ENCODE measurements at places on chromosomes 3 and 15. TPM values are rescaled to one million over a fixed set of nuclear protein-coding genes. Genes with fewer than 3 reads are reported as not detected.

AGBL1 gene
- total RNA-seq = not detected

MFGE8 gene
- total RNA-seq = 9.7 TPM

DNA sequence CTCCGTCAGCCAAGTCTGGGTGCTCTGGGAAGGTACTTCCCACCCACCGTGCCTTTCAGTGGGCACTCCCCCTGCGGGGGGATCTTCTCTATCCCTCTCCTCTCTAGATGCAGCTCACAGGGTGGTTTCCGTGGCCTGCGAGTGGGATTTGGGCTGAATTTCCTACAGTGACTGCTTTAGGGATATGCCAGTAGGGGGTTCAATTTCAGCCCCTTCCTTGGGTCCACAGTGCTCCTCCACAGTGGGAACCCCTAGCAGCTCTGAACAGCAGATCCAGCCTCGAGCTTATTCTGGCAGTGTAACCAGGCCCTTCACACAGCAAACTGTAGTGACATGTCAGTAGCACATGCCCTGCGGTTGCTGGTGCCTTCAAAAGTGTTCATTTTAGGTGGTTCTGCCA lies 155.7 kb downstream of the CHDH start:
- DNase-seq = no peak

DNA sequence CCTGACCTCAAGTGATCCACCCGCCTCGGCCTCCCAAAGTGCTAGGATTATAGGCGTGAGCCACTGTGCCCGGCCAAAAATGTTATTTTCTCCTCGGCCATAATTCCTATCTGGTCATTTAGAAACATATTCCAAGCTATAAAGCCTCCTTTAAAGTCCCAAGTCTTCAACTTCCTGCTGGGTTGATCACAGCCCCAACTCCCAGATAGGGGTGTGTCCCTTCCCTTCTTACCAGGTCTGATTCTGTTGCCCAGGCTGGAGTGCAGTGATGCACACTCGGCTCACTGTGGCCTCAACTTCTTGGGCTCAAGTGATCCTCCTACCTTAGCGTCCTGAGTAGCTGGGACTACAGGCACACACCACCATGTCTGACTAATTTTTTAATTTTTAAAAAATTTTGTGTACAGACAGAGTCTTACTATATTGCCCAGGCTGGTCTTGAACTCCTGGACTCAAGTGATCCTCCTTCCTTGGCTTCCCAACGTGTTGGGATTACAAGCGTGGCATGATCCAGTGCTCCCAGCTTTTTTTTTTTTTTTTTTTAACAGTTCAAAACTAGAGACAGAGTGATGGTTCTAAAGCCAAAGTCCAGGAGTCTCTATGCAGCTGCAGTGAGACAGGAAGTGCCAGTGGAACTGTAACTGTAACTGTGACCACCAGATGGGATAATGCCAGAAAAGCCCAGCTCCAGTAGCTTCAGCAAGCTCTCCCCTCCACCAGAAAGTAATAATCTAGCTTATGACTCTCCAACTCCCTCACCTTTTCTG lies 8.2 kb upstream of the PRKAR2A start:
- DNase-seq = no peak

FOXB1 gene
- not detected for total RNA-seq

GRCh38 chr3:43859766-43860165 lies 169.0 kb downstream of the ABHD5 start:
- no peak for DNase-seq

GRCh38 chr15:81947548-81947947 lies 98.3 kb downstream of the MEX3B start:
- no peak for DNase-seq

INKA1 gene
- total RNA-seq = 0.78 TPM

DNA sequence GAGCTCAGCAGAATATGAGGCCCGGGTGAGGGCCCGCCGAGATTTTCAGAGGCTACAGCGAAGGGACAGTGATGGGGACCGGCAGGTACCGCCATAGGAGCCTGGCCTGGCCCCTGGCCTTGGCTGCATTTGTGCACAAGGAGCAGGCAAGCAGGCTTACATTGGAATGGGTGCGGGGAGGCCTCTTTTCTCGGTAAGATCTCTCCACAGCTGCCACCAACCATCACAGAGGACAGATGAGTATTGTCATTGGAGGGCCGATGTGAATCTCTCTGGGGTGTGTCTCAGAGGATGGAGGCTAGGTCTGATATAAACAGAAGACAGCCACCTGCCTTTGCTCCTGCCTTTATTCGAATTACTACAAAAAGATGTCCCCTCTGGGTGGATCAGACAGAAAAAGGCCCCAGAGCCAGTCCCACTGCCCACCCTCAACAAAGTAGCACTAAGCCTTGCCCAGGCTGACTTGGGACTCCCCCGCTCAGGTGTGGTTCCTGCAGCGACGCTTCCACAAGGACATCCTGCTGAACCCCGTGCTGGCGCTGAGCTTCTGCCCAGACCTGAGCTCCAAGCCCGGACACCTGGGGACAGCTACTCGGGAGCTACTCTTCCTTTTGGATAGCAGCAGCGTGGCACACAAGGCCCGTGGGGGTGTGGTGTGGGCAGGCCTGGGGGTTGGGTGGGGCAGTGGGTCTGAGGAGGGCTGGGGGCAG lies 5.4 kb downstream of the VWA5B2 start:
- no peak for DNase-seq

GRCh38 chr15:56243163-56244037 lies at the start of gene RFX7:
RFX7 (minus strand) TSS chr15:56243879; CDS start chr15:56243285, 594 bp downstream.
- peak; percentile 83 for DNase-seq

- no peak for DNase-seq
Observed at GRCh38 chr15:86493884-86494283, 414.2 kb downstream of the AGBL1 start.

DNA sequence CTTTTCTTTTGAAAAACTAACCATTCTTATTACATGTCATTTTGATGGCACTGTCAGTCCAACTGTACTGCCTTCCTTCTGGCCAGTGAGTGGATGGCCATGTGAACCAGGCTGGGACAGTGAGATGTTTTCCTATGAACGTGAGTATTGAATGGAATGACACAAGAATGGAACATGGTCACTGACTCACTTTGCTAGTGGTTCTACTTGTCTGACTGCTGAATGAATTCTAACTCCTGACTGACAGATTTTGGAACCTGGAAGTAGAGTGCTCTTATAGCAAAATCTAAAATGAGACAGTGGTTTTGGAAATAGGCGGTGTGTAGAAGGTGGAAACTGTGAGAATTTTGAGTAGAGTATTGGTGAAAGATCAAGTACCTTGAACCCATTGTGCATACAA lies 606.9 kb upstream of the KCNMB2 start:
- no peak for DNase-seq

AHSG gene
- 1,091 TPM for total RNA-seq

OIP5 gene
- 0.82 TPM for total RNA-seq

GRCh38 chr3:65439641-65440284 lies 599.0 kb downstream of the MAGI1 start:
- DNase-seq = peak; percentile 57

GRCh38 chr3:15513116-15513515 lies 8.4 kb downstream of the COLQ start:
- DNase-seq = no peak

ZNF660 gene
- 0.64 TPM for total RNA-seq

TMEM40 gene
- not detected for total RNA-seq

C3orf22 gene
- total RNA-seq = not detected

- no peak for DNase-seq
Observed at GRCh38 chr15:85128621-85129020, 147.0 kb downstream of the PDE8A start.

CP gene
- 1,411 TPM for total RNA-seq

DNA sequence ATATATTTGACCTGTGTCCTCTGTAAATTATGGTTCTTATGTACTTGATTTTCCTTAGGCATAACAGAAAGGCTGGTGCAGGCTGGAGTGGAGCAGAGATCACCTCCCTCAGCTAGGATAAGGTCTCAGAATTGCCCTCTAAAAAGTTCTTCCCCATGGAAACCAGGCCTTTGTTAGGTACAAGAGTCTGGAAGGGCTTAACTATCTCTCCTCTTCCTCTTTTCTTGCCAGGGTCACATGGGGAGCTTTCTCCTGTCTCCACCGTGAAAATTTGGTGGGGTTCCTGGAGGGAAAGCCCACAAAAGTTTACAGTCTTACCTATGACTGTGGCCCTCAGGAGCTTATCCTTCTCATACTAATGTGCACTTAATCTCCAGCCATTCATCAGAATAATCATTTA lies 633.2 kb downstream of the MCTP2 start:
- no peak for DNase-seq

DNA sequence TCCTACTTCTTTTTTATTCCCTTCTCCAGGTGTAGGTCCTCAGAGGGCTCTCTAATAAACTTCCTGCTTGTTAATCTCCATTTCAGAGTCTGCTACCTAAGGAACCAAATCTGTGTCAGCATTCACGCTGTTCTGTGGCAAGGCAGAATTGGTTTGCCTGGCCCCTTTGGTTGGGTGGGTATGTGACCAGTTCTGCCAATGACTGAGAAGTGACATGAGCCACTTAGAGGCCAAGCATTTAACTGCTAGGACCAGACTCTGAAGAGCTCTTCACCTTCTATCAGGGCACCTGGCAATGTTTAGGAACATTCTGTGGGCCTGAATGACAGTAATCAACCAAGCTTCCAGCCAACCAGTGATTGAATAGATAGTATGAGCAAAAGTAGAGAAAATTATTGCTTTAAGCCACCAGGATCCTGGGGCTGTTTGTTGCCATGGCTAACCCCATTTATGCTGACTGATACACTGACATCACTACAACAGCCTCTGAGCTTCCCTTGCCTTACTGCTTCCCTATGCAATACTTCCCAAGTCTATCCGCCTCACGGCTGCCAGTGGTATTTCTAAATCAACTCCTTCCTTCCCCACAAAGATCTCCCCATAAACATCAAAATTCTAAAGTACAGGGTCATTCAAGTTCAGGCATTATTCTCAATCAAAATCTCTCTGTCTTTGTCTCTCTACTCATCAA lies 7.6 kb downstream of the FRMD4B start:
- no peak for DNase-seq

DNA sequence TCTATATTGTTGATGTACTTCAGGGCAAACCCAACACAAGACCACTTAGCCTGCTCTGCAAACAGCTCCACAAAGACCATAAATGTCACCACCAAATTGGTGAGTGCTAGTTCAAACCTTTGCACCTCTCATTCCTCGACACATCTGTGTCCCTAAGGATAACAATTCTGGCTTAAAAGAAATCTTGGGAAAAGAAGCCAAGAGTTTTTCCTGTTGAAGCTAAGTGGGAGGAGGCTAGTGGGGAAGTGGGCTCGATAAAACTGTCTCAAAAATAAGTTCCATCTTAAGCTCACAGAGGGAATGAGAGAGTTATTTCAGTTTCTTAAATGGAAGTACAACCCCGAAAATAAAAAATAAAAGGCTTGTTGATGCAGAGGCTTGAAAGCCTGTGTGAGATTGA lies 40.4 kb upstream of the PRICKLE2 start:
- no peak for DNase-seq

- no peak for DNase-seq
Observed at GRCh38 chr3:124952282-124952855, 17.8 kb upstream of the MUC13 start.

- DNase-seq = no peak
Observed at GRCh38 chr3:10223676-10224639, 24.3 kb upstream of the TATDN2 start.

- no peak for DNase-seq
Observed at GRCh38 chr3:71003511-71003910, 580.0 kb downstream of the FOXP1 start.

DNA sequence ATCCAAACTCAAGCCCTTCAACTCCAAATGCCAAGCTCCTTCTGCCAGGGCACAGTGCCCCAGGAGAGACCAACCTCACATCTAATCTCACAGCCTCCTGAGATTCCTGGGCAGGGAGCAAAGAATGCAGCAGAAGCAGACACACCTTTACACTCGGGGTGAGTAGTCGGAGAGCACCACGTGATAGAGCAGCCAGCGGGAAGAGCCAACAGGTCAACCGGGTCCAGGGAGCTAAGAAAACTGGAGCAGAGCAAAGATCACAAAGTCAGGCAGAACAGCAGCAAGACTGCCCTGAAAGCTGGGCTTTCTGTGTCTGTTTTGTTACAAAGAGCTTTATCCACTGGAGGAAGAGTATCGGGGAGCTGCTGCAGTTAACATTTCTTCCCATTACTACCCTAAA lies 4.2 kb downstream of the B3GALNT1 start:
- no peak for DNase-seq

All from right lobe of liver (tissue), 6 donors.